ENCODE measurements at places on chromosomes 2 and 18.

DNA sequence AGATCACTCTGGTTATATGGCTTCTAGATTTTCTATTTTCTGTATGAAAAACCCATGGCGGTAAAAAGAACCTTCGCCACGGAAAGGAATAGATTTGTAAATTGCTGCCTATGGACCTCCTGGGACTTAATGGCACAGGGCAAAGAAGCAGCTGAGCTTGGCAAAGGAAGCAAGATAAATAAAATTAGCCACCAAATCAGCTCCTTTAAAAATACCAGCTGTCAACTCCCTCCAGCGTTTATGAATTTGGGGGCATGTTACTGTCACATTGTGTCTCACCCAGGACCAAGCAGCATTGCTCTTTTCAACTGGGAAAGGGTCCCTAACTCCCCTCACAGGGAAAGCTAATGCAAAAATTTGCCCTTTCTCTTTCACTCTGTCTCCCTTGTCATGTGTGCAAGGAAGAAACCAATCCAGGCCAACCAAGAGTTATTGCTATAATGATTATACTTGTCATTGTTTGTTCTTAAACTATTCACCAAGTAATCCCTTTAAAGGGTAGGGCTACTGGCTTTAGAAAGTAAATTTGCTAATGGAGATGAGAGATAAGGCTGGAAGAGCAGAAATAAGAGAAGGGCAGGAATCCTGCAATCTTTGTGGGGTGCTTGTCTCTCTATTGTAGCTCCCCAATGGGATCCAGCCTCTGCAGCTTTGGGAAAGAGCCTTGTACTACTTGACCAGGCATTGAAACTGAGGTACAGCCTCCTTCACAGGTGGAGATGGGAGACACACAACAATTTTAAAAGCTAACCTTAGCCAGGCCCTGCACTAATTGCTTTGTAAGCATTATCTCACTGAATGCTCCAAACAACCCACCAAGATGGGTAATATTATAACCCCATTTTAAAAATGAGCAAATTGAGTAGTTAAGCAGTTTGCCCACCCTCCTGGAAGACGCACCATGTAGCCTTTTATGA, 119.1 kb upstream of the KLF7 start:
- no peak for DNase-seq

GRCh38 chr2:218837495-218837894, 5.9 kb upstream of the PRKAG3 start:
- no peak for DNase-seq

DNA sequence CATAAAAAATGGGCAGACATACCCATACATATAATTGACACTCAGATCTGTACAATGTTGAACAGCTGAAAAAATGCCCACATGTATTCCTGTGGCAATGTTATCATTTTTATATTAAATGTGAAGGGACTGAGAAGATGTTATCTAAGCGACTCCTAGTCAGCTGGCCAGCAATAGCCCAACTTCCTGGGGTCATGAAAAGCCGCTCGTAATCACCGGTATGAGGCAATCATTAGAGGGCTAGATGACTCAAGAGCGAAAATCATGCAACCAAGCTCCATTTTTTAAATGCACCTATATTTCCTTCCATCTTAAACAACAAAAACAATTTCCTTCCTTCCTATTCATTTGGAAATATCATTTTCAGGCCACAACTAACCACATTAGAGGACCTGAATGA, 274.6 kb upstream of the CCDC68 start:
- DNase-seq: no peak

- no peak for DNase-seq
Measured at GRCh38 chr2:240586919-240587800, 626 bp downstream of the CAPN10 start.

GRCh38 chr18:58779529-58779928, 85.1 kb upstream of the ZNF532 start:
- no peak for DNase-seq

DNA sequence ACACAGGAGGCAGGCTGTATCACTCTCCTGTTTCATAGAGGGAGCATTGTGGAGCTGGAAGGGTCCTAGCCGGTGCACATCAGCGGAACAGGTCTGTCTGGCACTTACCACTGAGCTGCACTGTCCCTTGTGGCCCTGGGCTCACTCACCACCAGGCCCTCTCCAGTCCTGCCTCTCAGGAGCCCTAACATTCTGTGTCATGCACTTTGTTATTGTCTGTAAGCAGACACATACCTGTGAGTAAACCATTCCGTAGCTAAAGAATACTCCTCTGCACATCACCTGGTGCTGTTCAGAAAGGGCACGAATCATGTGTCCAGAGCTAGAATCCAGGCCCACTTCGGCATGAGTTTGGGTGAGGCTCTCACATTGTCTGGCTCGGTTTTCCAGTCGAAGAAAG, 93.6 kb downstream of the CRIM1 start:
- DNase-seq: no peak

- no peak for DNase-seq
Measured at GRCh38 chr2:42046819-42047487, 868 bp upstream of the PKDCC start.

DNA sequence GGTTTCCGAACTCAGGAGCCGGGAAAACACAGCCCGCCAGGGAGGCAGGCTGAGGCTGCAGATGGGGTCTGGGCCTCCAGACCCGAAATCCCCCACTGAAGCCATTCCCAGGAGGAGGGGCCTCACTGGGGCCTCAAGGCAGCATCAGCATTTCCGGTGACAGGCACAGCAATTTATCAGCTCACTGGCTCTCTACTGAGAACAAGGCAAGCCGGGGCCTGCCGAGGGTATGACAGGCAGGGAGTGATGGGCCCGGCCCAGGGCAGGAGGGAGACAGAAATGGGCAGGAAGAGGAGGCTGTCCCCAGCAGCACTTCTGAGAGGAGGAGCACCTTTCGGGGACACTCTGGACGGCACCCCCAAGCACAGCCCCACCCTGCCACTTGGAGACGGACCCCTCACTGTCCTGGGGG, 12.5 kb downstream of the SDC1 start:
- no peak for DNase-seq

- no peak for DNase-seq
Measured at GRCh38 chr2:4662161-4662779, 958.9 kb downstream of the DCDC2C start.

DNA sequence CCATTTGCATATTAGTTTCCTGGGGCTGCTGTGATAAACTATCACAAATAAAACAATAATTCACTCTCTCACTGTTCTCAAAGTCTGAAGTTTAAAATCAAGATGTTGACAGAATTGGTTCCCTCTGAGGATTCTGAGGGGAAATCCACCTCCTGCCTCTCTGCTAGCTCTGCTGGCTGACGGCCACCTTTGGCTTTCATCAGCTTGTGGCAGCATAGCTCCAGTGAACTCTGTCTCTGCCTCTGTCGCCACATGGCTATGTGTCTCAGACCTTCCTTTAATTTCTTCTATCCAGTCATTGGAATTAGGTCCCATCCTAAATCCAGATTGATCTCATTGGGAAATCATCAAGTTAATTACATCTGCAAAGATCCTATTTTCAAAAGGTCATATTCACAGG, 38.9 kb upstream of the TRIM43 start:
- no peak for DNase-seq

- no peak for DNase-seq
Measured at GRCh38 chr2:112772322-112772721, 7.9 kb upstream of the CKAP2L start.

DNA sequence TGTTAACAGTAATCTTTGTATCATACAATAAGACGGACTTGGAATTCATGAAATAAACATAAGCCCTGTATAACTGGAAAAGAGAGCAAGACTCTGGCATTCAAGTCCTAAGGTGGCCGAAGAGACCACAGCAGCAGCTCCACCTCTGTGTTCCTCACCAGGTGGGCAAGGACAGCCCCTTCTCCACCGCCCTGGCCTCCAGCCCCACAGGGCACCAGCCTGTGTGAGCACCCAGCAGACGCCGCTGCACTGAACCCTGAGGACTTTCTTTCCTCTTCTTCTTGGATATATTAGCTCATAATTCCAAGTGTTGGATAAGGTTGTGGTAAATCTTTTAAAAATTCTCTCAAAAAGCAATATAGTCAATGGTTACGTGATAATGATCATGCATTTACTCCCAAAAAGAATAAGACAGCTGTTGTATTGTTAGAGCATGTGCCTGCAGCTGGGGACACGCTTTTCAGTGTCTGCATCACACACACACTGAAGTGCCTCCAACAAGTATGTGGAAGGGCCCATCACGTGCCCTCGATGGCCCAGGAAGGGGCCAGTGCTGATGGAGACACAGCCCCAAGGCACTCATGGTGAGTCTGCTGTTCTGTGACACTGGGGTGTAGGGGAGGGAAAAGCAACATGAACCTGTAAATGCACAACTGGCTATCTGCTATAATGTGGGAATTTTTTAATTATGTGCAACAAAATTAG, 26.8 kb downstream of the FAM178B start:
- DNase-seq: no peak

- DNase-seq: no peak
Measured at GRCh38 chr2:13006426-13006825, 289.7 kb downstream of the TRIB2 start.

- no peak for DNase-seq
Measured at GRCh38 chr2:71210292-71210691, 16.6 kb downstream of the PAIP2B start.

DNA sequence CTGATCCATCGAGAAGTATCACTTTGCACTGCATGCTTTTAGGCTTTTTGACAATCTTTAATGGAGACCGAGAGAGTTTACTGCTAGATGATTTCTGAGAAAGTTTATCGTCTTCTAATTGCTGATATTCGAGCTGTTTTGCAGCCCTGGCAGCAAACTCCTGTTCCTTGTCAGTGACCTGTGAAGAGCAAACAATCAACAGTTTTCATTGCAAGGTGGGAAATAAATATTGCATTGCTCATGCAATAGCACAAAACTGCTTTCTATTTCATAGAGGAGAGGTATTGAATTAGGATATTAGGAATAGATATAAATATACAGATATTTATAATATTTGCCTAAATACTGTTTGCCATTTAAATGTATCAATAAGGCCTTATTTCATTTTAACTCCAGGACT, 65.5 kb downstream of the EPB41L3 start:
- DNase-seq: no peak

- DNase-seq: no peak
Measured at GRCh38 chr18:78174737-78175136, 804.9 kb upstream of the SALL3 start.

DNA sequence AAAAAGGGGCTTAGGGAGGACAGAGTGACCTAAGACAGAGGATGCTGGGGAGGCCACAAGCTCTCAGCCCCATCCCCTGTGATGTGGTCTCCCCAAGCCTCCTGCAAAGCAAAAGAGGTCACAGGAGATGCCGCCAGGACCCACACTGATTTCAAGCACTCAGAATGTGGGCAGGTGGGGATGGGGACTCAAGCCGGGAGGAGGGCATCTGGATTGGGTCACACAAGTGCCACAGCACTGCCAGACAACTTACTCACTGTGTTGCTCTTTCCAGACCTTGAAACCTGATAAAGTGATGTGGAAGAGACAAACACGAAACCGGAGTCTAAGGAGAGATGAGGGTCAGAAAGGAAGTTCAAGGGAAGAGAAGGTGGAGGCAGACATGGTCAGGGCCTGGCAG, 95.7 kb downstream of the TTC32 start:
- DNase-seq: no peak

- DNase-seq: no peak
Measured at GRCh38 chr2:34570266-34570872, 971.3 kb upstream of the FAM98A start.

DNA sequence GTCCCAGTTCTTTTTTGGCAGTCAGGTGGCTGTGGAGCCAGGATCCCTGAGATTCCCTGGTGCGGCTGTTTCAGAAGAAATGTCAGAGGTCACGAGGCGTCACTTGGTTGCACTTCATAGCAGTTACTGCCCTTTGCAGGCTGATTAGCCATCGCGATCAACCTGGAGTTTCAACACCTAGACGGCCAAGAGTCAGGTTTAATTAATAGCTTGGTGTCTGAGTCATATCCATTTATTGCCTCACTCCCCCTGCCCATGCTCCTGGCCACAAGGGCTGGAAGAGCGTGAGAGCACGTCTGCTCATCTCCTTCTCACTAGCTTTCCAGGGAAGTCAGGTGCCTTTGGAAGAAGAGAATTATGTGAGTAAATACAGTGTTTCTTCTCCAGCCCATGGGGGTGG, 552.3 kb downstream of the TSN start:
- no peak for DNase-seq

DNA sequence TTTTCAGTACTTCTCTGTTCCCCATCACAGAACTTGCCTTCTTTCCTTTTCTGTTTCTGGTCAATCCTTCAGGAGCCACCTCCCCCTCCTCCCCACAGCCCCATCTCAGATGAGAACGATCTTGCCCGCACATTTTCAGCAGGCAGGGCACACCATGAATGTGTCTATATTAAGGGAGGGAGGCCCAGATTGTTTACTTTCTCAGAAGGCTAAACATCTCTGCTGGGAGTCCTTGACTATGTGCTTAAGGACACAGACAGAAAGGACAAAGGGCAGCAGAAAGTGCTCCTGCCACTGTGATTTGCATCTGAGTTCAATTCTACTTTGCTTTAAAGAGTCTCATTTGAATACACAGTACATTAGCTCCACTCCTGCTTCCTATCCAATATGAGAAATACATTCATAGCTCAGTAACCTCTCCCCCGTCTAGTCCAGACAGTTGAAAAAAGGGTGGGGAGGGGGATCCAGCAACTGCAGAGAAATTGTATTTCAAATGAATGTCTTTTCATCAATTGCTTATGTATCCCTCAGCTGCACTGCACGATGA, 175.0 kb upstream of the PARD3B start:
- no peak for DNase-seq

DNA sequence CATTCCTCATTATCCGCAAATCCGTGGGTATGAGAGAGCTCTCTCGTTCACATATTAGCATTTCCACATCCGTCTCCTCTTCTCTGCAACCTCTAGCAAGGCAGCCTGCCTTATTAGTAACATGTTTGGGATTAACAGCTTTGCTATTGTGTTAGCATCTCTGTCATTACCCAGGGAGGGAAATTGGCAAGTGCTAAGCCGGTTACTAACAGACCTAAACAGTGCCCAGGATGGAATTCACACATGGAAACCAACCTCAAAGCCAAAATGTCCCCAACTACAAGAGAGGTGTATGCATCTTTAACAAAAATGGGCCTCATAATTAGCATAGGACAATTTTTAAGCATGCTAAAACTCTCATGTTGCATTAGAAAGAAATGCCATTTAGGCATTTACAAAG, 309.0 kb upstream of the MEIS1 start:
- no peak for DNase-seq

DNA sequence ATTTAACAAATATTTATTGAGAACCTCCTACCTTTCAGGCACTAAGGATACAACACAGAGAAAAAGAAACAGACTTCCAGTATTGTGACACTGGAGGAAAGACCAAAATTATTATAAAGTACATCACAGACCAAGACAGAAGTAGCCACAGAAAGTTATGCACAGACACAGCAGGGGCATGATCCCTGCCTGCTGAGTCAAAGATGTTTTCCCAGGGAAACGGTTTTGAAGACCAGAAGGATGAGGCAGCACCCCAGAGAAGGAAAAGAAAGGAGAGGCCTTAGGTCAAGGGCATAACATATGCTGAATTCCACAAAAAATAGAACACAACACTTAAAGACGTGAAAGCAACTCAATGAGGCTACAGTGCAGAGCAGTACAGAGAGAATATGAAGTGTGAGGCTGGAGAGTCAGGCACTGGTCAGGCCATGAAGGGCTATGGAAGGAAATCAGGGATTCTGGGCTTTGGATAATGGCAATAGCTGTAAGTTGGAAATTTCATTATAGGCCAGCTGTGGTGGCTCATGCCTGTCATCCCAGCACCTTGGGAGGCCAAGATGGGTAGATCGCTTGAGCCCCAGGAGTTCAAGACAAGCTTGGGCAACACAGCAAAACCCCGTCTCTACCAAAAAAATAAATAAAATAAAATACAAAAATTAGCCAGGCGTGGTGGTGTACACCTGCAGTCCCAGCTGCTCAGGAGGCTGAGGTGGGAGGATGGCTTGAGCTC, 8.2 kb downstream of the ADAM17 start:
- no peak for DNase-seq

GRCh38 chr18:33717339-33717738, 139.3 kb downstream of the ASXL3 start:
- DNase-seq: no peak
